ENCODE measurements at places on chromosomes 11 and 22.

- DNase-seq: no peak
Measured at GRCh38 chr22:44068422-44069191, 44.5 kb downstream of the PARVB start.

DNA sequence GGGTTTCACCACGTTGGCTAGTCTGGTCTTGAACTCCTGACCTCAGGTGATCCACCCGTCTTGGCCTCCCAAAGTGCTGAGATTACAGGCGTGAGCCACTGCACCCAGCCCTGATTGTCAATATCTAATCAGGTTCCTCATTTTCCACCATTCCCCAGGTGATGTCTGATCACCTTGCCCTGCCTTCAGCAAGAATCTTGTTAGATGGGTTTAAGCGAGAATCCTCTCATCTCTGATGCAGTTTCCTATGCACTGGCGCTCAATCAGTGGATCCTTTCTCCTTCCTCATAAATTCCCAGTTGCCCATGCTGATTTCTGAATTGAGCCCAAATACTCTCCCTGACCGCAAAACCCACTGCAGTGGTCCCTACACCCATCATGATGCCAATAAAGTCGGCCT lies 664 bp upstream of the ZC3H7B start:
- DNase-seq: no peak

GRCh38 chr11:118948000-118948399 lies 8.1 kb upstream of the UPK2 start:
- DNase-seq: no peak

DNA sequence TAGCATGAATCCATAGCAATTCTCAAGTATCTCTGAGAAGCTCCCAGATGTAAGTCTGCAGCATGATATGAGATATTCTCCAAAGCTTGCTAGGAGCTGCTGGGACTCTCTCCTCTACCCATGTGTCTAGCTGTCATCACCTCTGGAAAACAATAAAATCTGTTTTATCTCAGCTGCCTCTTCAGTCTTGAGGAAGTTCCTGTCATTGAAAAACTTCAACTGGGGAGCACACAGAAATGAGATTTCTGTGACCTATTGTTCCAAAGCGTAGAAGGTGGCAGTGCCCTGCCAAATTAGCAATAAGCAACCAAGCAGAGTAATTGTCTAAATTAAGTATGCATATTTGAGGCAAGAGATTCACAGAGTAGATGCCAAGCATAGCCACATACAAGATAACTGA lies 1380.6 kb upstream of the RAG2 start:
- no peak for DNase-seq

GRCh38 chr11:61270354-61271076 lies 24.6 kb downstream of the VWCE start:
- DNase-seq: no peak

- DNase-seq: no peak
Measured at GRCh38 chr11:26557666-26558065, 14.4 kb downstream of the MUC15 start.

GRCh38 chr11:63910675-63911074 lies 6.3 kb downstream of the RCOR2 start:
- no peak for DNase-seq

- DNase-seq: peak; percentile 98
Measured at GRCh38 chr11:68659158-68659921, 25.0 kb upstream of the GAL start.

DNA sequence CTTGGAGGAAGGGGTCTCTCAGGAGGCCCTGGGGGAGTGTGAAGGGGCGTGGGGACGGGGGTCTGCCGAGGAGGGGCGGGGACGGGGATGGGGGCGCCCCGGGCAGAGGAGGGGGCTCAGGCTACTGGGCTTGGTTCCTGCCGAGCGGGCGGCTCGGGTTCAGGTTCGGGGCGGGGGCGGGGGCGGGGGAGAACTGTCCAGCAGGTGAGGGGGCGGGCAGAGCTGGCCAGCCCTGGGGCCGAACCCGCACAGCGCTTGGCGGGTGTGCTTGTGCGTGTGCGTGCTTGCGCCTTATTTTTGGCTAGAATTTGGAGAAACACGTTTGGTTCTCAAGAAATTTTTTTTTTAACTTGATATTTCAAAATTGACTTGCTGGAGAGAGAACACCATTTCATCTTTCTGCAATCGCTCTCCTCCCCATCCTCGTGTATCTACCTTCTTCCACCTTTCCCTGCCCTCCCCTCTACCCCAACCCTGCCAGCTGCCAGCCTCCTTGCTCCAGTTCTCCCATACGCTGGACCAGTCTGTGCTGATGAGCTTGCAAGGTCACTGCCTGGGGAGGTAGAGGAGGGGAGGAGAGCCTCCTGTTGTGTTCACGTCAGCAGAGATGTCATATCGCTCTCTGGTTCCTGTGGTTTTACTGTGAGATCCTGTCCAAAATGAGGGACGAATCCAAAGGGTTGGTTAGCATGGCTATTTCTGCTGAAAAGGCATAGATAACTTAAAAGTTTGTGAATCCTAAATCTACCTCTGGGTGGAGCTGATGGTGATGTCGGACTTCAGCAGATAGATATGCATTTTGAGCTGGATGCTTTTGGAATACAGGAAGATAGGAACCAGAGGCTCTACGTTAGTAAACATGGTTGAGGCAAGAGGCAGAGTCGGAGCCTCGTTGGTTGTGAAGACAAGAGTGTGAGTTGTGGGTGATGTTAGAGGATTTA lies 668 bp downstream of the MADD start:
- DNase-seq: peak; percentile 45

GRCh38 chr22:46241396-46242007 lies 8.6 kb downstream of the CDPF1 start:
- DNase-seq: no peak

DNA sequence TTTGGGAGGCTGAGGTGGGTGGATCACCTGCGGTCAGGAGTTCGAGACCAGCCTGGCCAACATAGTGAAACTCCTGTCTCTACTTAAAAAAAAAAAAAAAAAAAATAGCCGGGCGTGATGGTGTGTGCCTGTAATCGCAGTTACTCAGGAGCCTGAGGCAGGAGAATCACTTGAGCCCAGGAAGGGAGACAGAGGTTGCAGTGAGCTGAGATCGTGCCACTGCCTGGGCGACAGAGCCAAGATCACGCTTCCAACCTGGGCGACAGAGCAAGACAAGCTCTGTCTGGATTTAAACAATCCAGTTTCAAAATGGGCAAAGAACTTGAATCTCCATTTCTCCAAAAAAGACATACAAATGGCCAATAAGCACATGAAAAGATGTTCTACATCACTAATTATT lies 12.5 kb downstream of the LMO2 start:
- no peak for DNase-seq

GRCh38 chr22:21673534-21674321 lies 7.9 kb downstream of the PPIL2 start:
- DNase-seq: no peak

DNA sequence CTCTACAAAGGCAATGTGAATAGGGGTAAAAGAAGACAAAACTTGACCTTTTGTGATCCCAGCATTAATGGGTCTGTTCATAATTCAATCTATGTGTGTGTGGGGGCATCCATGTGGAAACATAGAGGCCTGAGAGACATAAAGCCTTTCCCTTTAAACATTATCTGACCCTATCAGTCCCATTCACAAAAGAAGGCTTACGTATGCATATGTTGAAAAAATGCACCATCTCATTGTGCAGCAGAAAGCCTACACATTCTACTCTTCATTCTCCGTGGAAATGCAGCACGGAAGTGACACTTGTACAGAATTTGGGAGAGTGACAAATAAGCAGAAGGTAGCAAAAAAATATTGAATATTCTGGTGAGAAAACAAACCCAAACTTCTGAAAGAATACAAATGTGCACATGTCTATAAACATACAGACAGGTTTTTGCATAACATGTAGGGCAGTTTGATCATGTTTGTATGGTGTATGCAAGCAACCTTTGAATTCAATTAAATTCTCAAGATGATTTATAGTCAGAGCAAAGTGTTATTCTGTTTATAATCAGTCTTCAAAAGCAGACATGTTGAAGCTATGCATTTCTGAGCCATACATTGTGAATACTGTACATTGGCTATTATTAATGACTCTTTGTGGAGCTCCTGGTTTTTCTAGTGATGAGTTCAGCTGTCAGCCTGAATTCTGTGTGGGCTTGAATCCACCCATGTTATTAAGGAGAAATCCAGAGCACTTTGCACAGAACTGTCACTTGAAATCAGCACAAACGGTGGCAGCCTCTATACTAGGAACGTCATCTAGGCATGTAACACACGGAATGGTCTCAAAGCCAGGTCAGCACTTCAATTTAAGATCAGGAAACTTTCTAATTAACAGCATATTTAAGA lies 236.8 kb downstream of the DCDC1 start:
- DNase-seq: no peak

- no peak for DNase-seq
Measured at GRCh38 chr22:48858856-48859255, 968.8 kb downstream of the BRD1 start.

DNA sequence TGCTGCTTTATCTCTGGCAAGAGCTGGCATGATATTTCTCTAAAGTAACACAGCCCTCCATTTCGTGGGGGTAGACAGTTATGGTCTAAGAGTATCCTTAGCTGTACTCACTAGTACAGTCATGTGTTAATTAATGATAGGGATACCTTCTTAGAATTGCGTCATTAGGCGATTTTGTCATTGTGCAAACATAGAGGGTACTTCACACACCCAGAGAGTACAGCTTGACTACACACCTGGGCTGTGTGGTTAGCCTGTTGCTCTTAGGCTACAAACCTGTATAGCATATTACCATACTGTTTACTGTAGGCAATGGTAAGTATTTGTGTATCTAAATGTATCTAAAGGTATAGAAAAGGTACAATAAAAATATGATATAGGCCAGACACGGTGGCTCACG lies 17.0 kb downstream of the XRCC6 start:
- no peak for DNase-seq

DNA sequence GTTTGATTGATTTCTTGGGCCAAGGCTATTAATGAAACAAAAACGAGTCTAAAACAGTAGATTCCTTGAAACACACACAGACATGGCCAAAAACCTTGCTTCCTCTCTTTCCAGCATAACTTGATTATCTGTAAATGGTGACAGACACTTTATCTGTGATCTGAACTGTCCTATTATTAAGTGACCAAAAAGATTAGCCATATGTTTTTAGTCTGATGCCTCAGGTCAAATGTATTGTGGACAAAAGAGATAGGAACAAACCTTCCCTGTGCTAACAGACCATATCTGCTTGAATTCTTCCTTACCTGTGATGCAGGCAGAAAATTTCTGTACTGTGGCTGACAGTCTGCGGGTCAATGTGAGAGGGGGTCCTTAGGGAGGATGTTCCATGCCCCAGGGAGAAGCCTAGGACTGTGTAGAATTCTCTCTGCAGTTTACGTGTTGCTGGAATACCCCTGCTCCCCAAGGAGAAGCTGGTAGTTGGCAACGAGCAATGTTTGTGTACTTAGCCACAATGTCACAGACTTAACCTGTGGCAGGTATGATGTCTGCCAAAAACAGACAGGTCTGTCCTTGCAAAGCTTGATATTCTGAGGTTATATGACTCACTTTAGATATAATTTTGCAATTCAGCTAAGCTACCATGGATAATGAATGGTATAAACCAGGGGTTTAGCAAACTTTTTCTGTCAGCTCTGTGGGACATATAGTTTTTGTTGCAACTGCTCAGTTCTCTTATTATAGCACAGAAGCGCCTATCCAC lies 31.2 kb downstream of the C11orf71 start:
- no peak for DNase-seq

- no peak for DNase-seq
Measured at GRCh38 chr11:104812103-104812788, 86.0 kb downstream of the CASP12 start.

GRCh38 chr11:69653406-69653960 lies 12.5 kb downstream of the CCND1 start:
- DNase-seq: no peak

DNA sequence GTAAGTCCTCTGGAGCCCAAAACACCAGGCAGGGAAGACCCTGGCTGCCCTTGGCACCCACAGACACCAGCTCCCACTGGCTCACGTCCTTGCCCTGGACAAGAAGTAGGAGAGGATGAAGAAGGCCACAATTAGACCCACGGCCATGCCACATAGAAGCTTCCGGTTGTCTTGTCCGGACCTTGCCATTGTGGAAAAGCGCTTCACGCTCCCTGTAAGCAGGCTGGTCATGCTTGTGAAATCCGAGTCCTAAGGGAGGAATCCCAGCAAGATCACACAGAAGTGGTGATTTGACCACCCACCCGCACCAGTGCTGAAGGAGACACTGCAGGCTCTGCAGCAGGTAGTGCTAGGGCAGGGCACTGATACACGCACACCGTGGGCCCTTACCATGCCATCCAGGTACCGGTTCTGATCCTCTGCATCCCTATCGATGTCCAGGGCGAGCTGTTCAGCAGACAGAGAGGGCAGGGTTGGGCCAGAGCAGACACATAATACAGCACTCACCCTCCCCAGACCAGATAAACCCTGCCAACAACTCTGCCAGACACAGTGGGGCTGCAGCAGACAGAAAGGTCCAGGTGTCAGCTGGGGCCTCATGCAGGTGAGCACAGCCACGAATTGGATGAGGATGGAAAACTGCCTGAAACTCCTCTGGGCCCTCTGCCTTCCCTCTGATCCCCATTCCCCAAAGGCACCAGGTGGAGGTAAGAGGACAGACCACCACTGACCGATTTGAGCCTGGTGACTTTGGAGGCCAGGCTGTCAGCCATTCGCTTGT lies 1.8 kb downstream of the BET1L start:
- no peak for DNase-seq

- DNase-seq: no peak
Measured at GRCh38 chr22:37369483-37369882, 57.8 kb downstream of the ELFN2 start.

DNA sequence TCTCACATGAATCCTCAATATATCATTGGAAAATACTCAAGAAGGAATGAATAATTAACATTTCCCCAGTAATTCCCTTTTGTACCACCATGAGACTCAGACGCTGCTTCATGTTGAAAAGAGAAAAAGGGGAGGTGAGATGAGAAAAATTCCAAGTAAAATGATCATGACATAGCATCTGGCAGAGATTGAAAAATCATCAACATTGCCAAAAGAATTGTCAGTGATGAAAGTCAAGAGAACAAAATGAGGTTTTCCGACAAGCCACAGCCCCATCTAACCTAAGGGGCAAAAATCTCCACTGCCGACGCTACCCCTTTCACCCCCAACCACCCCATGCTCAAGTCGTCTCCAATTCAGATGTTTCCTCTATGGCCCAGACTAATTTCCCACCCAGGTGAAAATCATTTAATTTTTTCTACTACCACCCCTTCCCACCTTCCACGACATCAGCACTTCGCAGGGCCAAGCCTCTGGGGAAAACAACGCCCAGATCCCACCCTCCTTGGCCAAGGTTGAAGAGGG lies 1.2 kb downstream of the RAB6A start:
- DNase-seq: no peak

- DNase-seq: no peak
Measured at GRCh38 chr22:49411236-49411635, 416.4 kb downstream of the BRD1 start.

GRCh38 chr11:2426221-2426620 lies 18.1 kb downstream of the TRPM5 start:
- DNase-seq: no peak

- no peak for DNase-seq
Measured at GRCh38 chr11:83612891-83613766, 327.0 kb upstream of the CCDC90B start.

GRCh38 chr11:255176-255575 lies 18.4 kb downstream of the PSMD13 start:
- DNase-seq: no peak

Data from brain microvascular endothelial cell (primary cell).